CD4-positive, alpha-beta T cell treated with Interleukin-15 for 1 hour (primary cell): ENCODE measurements at places on chromosomes 3 and 15.

- DNase-seq, result peak; percentile 60
Observed at GRCh38 chr3:194577986-194578905, 55.0 kb downstream of the TMEM44 start.

GRCh38 chr3:169846458-169847193 is 23.1 kb downstream of the LRRC31 start:
- no peak for DNase-seq

GRCh38 chr3:43218921-43219320 is 67.4 kb upstream of the SNRK start:
- no peak for DNase-seq

DNA sequence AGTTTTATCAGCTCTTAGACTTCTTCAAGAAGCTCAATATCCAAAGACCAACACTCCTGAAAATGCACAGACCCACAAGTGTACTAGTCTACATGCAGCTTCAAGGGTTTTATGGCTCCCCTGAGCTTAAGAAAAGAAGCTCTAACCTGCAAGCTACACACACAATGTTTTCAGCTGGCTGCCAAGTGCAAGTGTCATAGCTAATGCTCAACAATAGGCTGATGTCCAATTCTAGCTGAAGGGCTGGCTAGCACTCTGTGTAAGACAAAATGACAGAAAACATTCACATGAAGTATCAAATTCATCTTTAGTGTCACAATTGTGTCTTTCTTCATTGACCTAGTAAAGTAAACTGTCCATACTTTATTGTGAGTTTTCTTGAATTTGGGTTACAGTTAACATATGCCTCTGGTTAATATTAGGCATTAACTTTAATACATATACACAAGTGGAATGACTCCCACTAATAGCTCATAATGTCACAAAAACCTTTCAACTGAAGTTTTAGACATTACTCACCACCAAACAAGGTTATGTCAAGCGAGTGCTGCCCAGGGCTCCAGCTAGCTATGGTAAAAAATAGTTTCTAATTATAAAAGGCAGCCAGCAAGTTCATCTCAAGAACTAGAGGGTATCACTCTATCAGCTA is 15.1 kb downstream of the ABI3BP start:
- no peak for DNase-seq

- no peak for DNase-seq
Observed at GRCh38 chr3:114709102-114709501, 415.3 kb downstream of the TIGIT start.

- DNase-seq, result no peak
Observed at GRCh38 chr3:66280304-66280703, 59.5 kb downstream of the SLC25A26 start.

DNA sequence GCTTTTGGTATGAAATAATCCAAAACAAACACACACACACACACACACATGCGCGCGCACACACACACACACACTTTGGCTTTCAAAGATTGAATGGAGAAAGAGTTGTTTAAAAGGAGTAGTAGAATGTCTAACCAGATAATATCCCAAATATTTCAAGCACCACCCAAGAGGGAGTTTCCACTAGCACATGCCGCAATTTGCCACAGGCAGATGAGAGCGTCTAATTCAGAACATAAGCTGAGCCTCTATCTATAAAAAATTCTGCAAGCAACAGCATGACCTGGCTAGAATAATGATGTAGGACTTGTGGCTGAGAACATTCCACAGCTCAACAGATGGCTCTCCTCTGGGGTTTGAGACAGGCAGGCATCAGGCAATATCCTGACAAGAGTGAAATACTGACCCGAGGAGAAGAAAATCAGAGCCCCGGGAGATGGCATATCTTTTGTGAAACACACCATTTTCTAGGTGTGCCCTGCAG is 302.5 kb upstream of the GADL1 start:
- DNase-seq, result no peak

DNA sequence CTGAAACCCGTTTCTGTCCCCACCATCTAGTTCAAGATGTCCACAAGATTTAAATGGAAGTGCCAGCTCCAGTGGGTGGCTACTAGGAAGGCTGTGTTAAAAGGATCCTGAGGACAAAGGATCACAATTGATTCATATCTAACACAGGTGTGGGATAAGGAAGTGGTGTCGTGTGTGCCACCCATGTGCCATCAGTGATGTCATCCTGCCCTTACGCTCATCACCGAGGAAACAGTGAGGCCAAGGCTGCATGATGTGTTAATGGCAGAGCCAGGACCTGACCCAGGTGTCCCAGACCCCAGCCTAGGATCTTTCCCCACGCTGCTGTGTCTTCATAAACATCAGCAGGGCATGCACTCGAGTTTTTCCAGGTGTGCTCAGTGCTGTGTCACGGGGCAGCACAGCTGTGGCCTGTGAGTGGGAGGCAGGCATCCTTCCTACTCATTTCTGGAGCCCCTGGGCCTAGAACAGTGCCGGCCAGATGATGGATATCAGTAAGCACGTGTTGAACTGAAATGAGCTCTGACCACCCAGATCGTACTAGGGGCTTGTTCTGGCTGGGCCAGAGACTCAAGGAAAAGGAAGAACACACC is 10.6 kb upstream of the TGM5 start:
- DNase-seq, result no peak
